ENCODE measurements at places on chromosomes 13 and 19.

GRCh38 chr13:80655778-80656511 lies 315.0 kb upstream of the SPRY2 start:
- no peak for DNase-seq

DNA sequence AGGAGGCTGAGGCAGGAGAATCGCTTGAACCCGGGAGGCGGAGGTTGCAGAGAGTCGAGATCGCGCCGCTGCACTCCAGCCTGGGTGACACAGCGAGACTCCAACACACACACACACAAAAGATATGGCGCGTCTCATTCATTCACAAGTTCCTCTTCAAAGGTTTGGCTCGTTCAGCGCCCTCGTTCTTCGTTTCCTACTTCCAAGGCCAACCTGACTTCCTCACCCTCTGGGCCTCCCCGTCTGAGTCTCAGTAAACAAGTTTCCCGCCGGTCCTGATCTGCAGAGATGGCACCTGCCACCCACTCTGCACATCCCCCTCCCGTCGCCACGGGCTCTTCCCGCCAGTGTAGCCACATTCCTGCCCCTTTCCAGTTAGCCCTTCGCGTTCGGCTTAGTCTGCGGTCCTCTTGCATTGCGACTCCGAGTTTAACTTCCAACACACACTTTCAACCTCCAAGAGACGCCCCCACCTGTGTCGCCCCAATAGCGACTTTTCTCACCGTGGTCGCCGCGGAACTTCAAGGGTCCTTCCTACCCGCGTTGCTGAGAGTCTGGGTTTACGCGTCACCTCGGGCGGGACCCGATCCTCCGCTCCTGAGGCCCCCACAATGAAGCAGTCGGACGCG lies 1.3 kb upstream of the BSG start:
- DNase-seq, result peak; percentile 77

- DNase-seq, result peak; percentile 82
Measured at GRCh38 chr19:51158474-51159129, 16.5 kb downstream of the SIGLEC7 start.

DNA sequence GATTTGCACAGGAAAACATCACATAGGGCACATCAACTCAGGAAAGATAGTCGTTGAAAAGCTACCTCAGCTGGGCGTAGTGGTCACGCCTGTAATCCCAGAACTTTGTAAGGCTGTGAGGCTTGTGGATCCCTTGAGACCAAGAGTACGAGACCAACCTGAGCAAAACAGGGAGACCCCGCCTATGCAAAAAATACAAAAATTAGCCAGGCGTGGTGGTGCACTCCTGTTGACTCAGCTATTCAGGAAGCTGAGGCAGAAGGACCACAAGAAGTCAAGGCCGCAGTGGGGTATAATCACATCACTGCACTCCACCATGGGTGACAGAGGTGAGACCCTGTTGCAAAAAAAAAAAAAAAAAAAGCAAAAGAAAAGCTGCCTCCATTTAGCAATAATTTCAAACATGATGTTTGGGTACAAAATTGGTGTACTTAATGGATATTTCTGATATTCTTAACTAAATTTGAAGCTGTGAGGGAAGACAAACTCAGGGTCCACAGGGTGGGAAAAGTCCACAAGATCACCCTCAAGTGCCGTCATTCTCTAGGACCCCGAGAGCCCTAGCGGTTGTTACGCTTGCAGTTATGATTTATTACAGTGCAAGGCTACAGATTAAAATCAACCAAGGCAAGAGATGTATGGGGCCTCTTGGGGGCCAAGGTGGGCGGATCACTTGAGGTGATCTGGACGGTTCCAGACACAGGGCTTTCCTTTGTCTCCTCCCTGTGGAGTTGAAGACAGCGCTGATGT lies 42.5 kb upstream of the LDLR start:
- no peak for DNase-seq

- peak; percentile 33 for DNase-seq
Measured at GRCh38 chr13:22114630-22115311, 443.9 kb downstream of the FGF9 start.

DNA sequence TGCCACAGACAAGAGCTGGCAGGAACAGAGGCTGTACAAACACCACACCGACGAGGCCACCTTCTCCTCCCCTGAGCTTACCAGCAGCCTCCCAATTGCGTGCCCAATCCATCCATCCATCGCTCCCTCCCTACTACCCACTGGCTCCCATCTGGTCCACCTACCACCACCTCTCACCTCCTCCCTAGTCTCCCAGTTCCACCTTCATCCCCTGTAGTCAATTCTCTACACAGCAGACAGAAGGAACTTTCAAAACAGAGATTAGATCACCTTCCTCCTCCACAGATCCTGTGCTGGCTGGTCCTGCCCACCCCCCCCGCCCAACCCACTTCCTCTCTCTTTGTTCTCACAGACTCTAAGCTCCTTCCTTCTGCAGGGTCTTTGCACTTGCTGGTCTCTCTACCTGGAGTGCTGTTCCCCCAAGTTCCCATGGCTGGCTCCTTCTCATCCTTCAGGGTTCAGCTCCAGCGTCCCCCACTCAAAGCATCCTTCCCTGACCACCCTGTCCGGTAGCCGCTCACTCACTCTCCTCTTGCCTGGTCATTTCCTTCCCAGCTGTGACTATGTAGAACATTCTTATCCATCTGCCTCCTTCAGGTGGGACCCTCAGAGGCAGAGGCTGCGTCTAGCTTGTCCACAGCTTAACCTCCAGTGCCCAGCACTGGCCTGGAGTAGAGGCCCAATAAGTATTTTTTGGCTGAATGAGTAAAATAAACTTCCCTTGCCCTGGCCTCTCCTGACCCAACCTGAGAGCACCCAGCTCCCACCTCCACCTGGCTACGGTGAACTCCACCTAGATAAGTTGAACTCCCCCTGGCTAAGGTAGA lies 23.0 kb downstream of the PIN1 start:
- DNase-seq, result peak; percentile 78

DNA sequence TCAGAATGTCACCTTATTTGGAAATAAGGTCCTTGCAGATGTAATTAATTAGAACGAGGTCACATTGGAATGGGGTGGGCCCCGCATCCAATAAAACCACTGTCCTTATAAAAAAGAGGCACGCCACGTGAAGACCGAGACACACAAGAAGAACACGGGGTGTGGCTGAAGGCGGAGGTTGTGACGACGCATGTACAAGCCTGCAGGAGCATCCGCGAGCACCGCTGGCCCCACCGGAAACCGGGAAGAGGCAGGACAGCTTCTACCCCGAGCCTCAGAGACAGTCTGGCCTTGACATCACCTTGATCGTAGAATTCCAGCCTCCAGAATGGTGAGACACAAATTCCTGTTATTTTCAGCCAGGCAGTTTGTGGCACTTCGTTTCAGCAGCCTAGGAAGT lies 177.9 kb downstream of the COL4A1 start:
- DNase-seq, result no peak

GRCh38 chr13:109105899-109106298 lies 476.5 kb downstream of the MYO16 start:
- DNase-seq, result no peak

DNA sequence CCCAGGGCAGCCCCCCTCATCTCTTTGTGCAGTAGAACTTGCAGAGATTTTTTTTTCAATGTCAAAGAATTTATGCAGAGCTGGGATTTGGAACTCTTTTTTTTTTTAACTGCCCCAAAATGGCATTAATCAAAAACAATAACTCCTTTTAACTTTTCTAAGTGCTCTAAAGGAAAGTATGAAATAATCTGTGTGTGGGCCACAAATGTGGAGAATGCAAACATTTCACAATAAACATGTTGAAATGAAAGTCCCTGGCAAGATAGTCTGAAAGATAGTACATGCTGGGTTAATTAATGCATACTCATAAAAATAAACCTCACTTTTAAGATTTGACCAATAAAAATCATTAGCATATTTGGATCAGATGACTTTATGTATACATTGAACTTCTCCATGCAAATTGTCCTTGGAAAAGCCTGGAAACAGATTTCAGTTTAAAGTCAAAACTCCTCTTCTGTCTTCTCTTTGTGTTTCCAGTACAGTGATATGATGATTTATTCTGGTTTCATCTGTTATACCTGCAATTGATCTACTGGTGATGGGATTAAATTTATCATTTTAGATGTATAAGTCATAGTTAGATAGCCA lies 30.5 kb upstream of the ZNF536 start:
- no peak for DNase-seq

GRCh38 chr19:6738787-6739389 lies 592 bp upstream of the TRIP10 start:
- DNase-seq, result no peak

GRCh38 chr13:30142486-30143211 lies 164.7 kb downstream of the KATNAL1 start:
- no peak for DNase-seq

DNA sequence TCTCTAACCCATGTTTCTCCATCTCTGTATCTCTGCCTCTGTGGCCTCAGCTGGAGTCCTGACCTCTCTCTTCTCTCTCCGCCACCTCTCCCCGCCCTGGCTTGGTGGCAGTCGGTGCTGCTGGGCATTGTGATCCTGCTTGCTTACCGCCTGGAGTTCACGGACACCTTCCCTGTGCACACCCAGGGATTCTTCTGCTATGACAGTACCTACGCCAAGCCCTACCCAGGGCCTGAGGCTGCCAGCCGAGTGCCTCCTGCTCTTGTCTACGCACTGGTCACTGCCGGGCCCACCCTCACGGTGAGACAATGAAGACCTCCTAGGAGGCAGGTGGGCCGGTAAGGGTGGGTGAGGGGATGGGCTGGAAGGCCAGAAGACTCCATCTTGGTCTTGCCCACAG lies 4.2 kb downstream of the PLPPR2 start:
- DNase-seq, result no peak

DNA sequence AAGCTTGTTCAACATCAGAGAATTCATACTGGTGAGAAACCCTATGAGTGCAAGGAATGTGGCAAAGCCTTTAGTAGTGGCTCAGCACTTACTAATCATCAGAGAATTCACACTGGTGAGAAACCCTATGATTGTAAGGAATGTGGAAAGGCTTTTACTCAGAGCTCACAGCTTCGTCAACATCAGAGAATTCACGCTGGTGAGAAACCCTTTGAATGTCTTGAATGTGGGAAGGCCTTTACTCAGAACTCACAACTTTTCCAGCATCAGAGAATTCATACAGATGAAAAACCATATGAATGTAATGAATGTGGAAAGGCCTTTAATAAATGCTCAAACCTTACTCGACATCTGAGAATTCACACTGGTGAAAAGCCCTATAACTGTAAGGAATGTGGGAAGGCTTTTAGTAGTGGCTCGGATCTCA lies 25.2 kb downstream of the ZNF383 start:
- peak; percentile 12 for DNase-seq

- DNase-seq, result no peak
Measured at GRCh38 chr13:69619651-69620050, 488.0 kb upstream of the ATXN8OS start.

DNA sequence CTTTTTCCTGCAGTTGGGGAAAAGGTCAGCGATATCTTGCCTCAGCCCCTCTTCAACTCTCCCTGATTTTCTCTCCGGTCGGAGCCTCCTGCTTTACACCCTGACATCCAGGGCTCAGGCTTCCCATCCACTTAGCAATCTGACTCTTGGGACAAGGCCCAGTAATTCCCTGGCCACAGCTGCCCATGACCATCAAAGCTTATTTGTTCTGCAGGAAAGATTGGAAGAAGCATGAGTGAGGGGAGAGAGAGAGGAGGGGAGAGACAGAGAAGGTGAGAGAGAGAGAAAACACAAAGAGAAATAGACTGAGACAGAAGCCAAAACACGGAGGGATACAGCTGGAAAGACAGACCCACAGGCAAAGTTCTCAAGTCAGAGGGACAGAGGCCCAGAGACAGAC lies 13.7 kb downstream of the SYT3 start:
- no peak for DNase-seq

DNA sequence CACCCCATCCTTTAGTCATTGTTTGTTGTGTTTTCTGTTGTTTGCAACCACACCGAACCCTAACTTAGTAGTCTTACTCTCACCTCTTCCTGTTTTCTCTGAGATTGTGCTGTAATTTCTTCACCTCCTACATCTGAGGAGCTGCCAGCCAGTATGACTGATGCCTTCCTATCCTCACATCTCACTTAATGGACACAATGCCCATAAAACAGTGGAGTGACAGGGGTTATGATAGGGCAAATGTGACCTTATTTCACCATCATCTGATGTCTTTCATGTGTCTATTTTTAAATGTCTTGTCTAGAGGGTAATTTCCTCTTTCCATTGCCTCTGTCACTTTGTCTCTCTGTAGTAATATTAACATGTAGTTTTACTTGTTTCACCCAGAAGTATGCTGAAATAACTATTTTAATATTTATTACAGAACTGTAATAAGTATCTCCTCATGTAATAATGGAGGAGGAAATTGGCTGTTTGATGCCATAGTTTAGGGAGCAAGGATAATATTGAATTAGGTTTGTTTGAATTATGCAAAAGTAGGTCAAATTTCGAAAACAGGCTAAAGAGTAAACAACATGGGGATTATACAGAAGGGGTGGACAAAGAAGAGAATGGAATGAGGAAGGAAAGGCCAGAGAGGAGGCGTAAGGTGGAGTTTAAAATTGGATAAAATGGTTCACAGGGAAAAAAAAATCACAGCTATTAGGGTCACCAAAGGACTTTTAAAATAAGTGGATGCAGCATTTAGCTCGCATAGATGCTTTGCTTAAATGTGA lies 103.5 kb upstream of the SPRY2 start:
- peak; percentile 66 for DNase-seq

GRCh38 chr19:43446746-43447489 lies 18.5 kb downstream of the LYPD3 start:
- peak; percentile 87 for DNase-seq

DNA sequence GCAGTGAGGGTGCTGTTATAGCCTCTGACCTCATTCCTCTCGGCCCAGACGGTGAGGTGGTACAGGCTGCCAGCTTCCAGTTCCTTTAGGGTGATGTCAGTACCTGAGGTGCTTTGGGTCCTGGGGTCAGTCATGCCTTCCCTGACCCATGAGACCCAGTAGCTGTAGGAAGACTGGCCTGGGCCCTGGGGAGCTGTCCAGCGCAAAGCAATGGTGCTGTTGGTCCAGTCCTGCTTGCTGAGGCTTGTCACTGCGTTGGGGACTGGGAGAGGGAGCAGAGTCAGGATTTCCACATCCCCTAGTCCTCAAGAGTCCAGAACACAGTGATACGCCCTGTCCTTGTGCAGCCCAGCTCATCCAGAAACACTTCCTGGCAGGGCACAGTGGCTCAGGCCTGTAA lies 10.7 kb downstream of the PTPRH start:
- DNase-seq, result no peak

- DNase-seq, result peak; percentile 51
Measured at GRCh38 chr19:7515645-7516151, at the start of gene ZNF358. Gene ZNF358, plus strand, starts transcription at chr19:7516103. Its CDS starts 3,140 bp downstream, at chr19:7519243.
